ENCODE measurements at places on chromosomes 2 and 18. TPM values are rescaled to one million over a fixed set of nuclear protein-coding genes. Genes with fewer than 3 reads are reported as not detected.

Gene CCDC138
- total RNA-seq = 3.4 TPM

Gene SNTG2
- not detected for total RNA-seq

Gene ANKMY1
- 15.8 TPM for total RNA-seq

Gene AQP12B
- not detected for total RNA-seq
